Activated CD8-positive, alpha-beta memory T cell treated with anti-CD3 and anti-CD28 coated beads for 4 hours (primary cell): ENCODE measurements at places on chromosomes 6 and 20.
A peak's percentile ranks its signal among the peaks of the same experiment; 100 is the strongest.

- no peak for DNase-seq
These were observed 90.7 kb upstream of the PRDM1 start for GRCh38 chr6:105995391-105995865.

- no peak for DNase-seq
These were observed 9.6 kb downstream of the ZNF318 start for GRCh38 chr6:43359831-43360230.

- no peak for DNase-seq
These were observed 34.5 kb upstream of the HBS1L start for GRCh38 chr6:135088818-135089809.

GRCh38 chr6:149925974-149926777, 3.3 kb upstream of the RAET1G start:
- DNase-seq: peak; percentile 36

GRCh38 chr20:48011025-48011424, 225.7 kb upstream of the SULF2 start:
- DNase-seq: no peak

DNA sequence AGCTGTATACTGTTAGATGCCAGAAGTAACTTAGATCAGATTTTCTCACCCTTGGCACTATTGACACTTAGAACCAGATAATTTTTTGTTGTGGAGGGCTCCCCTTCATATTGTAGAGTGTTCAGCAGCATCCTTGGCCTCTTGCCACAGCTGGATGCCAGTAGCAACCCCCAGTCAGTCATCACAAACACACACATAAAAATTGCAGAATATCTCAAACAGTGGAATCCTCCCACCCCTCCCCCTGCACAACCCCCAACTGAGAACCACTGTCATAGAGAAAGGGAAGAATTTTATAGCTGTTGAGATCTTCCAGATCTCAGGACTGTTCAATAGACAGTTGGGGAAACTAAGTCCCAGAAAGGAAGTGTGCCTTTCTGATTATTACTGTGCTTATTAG, 81.2 kb upstream of the VSTM2L start:
- DNase-seq: no peak

- no peak for DNase-seq
These were observed 72.3 kb downstream of the RAMACL start for GRCh38 chr6:166514196-166514595.

GRCh38 chr6:110544472-110544871, 68.1 kb upstream of the SLC22A16 start:
- no peak for DNase-seq

GRCh38 chr20:21208999-21209398, 83.1 kb downstream of the KIZ start:
- DNase-seq: no peak

- DNase-seq: no peak
These were observed 6.1 kb downstream of the COL21A1 start for GRCh38 chr6:56241124-56241802.

- no peak for DNase-seq
These were observed 266.3 kb downstream of the ERMARD start for GRCh38 chr6:170017603-170018320.

- DNase-seq: no peak
These were observed 133.3 kb downstream of the TFAP2C start for GRCh38 chr20:56762401-56762800.

DNA sequence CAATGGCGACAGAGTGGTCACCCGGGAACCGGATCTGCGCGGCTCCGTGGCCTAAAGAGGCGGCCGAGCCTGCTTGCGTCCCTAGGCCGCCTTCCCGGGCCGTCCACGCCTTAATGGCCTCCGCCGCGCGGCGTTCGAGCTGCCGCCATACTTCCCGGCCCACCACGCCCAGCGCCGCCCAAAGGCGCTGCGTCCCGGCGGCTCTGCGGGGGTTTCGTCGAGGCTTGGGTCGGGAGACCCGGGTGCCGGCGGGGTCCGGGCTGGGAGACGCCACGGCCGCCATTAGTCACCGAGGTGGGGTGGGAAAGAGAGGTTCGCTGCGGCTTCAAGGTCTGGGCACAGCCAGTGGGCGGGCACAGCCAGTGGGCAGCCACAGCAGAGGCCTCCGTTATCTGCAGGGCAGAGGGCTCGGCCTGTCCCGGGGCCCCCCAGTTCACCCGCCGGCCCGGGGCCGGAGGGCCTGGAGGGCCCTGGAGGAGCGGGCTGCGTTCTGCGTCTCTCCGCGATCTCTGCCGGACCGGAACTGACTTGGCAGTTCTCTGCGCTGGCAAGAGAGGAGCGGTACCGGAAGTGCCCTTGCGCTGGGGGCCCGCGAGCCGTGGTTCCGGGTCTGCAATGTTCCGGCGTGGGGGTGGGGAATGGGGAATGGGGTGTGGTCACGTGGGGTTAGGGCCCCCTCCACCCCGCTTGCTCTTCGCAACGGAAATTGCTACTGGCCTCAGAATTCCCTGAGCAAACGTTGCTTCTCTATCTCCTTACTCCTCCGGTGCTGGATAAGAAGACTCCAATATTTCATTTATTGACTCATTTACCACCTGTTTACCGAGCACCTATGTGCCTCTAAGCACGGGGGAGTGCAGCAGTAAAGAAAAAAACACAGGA, 82.3 kb downstream of the CNBD2 start:
- DNase-seq: peak; percentile 84

DNA sequence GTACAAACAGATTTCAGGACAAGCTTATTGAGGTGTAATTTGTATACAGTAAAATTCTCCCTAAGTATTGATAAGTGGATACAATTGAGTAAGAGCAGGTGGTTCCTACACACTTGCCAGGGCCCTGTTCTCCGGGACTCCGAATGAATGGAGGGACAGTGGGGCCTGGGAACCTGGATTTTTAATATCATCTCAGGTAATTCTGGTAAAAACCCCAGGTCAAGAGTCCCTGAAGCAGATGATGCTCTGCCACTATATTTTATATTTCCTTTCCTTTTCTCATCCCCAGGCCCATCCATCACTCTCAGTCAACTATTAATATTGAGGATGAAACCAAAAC, 104.9 kb downstream of the FYN start:
- DNase-seq: no peak

GRCh38 chr6:75210885-75211739, 5.3 kb upstream of the COL12A1 start:
- DNase-seq: peak; percentile 33

- DNase-seq: no peak
These were observed 1.3 kb downstream of the SOBP start for GRCh38 chr6:107491138-107491609.

DNA sequence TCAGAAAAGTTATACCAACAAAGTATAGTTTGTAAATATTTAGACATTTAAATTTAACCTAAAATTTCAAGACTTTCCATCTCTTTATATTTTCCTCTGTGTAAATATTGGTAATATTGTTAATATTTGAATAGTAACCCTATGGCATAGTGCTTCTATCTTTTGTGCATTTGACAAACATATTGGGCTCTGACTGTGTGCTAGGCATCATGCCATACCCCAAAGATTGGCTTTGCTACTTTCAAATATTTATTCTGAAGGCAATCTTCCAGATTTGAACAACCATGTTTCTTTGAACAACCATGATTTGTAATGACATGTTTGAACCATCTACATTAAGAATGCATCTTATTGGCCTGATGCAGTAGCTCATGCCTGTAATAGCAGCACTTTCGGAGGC, 15.5 kb upstream of the PRDM1 start:
- DNase-seq: no peak

GRCh38 chr6:28357036-28357435, 7.3 kb downstream of the ZKSCAN3 start:
- no peak for DNase-seq

GRCh38 chr6:88586371-88587149, 376.9 kb downstream of the RNGTT start:
- DNase-seq: no peak

- DNase-seq: no peak
These were observed 54.2 kb downstream of the CGA start for GRCh38 chr6:87040729-87041128.

GRCh38 chr6:42947950-42948349, 12.6 kb upstream of the GNMT start:
- DNase-seq: no peak

GRCh38 chr20:25319241-25320034, 71.2 kb downstream of the ABHD12 start:
- DNase-seq: no peak

GRCh38 chr6:113690281-113691259, 166.6 kb upstream of the MARCKS start:
- no peak for DNase-seq

GRCh38 chr6:106181664-106182418, 95.7 kb downstream of the PRDM1 start:
- no peak for DNase-seq

- DNase-seq: no peak
These were observed 66.7 kb downstream of the RFPL4B start for GRCh38 chr6:112413780-112414179.

GRCh38 chr6:138235693-138236092, 17.4 kb upstream of the PBOV1 start:
- DNase-seq: no peak

GRCh38 chr6:109292983-109293586, 89.2 kb downstream of the CD164 start:
- no peak for DNase-seq

DNA sequence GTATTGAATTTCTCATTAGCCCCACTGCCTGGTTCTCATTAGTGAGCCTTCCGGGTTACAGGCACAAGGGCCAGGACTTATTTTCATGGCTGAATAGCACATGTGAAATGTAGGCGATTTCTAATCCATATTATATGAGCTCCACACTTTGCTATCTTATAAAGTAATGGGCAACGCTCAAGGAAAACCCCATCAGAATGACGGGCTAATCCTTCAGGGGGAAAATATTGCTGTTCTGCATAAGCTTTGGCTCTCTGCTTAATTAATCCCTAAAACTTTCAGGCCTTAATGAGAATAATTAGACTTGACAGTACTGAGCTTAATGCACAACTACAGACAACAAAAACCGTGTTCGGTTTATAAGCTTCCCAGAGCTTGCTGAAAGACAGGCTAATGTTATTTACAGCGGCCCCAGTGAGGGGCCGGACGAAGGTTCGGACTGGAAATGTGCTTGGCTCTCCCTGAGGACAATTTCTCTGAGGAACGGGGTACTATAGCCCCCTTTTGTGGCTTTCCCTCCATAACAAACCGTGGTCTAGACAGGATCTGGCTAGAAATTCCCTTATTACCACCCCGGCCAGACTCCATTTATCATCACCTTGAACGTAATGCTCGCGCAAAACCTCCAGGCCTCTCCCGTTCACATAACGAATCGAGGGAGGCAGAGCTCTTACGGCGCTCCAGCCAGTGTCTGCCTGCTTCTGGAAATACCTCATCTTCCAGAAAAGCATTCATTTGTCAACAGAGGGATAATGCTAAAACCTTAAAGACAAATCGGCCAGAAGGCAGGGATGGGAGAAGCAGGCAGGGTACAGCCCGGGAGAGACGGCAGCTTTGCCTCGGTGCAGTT, 164.5 kb downstream of the CD83 start:
- no peak for DNase-seq

- DNase-seq: no peak
These were observed 45.8 kb upstream of the NNAT start for GRCh38 chr20:37475252-37475651.

DNA sequence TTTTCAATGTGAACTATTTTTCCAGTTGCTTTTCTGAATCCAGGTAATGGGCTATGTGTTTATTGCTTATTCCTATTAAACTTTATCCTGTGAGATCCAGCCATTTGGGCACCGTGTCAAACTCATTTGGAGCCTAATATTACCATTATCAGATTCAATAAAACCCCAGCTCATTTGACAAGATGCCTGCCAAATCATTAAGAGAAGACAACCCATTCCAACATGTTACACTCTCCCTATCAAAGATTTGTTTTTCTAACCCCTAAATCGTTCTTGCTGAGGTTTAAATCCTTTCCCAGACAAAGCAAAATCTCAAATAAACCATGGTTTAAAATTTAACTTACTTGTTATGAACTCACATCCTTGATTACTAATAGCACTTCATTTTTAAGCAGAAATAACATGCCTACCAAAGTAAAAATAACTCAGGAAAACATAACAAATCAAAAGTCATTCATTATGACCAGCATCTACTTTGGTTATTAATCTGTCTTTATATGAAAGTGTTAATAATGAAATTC, 130.0 kb upstream of the TCF21 start:
- no peak for DNase-seq

- no peak for DNase-seq
These were observed 32.1 kb upstream of the SIRPG start for GRCh38 chr20:1689721-1690120.

- no peak for DNase-seq
These were observed 24.7 kb downstream of the TBC1D7 start for GRCh38 chr6:13303668-13304017.

GRCh38 chr20:16804793-16805187, 56.6 kb downstream of the OTOR start:
- no peak for DNase-seq

GRCh38 chr6:44219053-44219814, 2.5 kb downstream of the MYMX start:
- DNase-seq: no peak

- DNase-seq: no peak
These were observed 26.3 kb downstream of the RALGAPB start for GRCh38 chr20:38498909-38499308.

GRCh38 chr6:119024111-119024510, 54.4 kb downstream of the FAM184A start:
- DNase-seq: no peak

DNA sequence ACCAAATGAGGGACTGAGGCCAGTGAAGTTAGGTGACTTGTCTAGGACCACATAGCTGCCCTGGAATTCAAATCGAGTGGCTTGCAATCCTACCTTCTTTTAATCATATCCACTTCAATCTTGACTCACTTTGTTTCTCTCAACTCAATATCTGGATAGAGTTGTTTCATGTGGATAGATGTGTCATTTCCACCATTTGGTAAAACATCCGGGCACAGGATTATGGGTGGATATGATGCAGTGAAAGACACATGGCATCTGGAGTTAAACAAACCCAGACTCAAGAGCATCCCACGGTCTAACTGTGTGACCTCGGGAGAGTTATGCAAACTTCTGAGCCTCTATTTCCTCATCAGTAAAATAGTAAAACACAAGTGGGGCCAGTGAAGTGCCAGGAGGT, 103.6 kb upstream of the CNKSR3 start:
- no peak for DNase-seq

DNA sequence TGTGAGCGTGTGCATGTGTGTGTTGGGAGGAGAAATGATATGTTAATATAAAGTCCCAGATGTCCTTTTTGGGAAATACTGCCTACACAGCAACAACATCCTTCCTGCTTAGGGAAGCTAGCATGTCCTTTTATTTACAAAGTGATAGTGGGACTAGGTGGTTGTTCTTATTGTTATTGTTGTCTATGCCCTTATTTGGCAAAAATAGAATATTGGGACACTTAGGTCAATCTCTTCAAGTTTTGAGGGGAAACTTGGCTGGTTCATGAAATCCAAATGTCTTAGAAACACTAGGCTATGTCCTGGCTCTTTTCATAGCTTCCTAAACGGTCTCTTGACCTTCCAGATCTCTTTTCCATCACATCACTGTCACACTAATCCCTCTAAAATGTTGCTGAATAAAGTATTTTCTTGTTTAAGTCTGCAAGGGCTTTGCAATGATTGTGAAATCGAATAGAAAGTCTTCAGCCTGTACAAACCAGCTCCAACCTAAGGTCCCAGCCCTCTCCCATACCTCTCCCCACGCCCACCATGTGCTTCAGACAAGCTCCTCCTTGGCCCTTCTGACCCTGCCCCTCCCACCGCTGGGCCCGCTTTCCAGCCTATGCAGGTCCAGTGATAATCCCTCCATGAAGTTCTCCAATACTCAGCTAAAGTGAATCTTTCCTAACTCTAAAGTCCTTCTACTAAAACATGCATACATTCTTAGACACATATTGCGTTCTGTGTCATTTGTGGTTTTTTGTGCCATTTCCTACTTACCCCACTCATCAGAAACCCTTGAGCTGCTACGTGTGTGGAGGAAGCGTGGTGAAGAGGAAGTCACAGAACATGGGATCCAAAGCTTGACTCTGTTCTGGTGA, 205.1 kb downstream of the LY86 start:
- no peak for DNase-seq
